ENCODE measurements at places on chromosomes 16 and 17. TPM values are rescaled to one million over a fixed set of nuclear protein-coding genes. Genes with fewer than 3 reads are reported as not detected.

The ALDH3A1 gene
- not detected for total RNA-seq

The PCGF2 gene
- 20.7 TPM for total RNA-seq

The CES5A gene
- not detected for total RNA-seq

The XPO6 gene
- 26.4 TPM for total RNA-seq

The RNF222 gene
- total RNA-seq: not detected

The SPEM1 gene
- not detected for total RNA-seq

The VTN gene
- total RNA-seq: 40.4 TPM

The TBC1D3C gene
- not detected for total RNA-seq

The MRC2 gene
- 22.8 TPM for total RNA-seq

The RHBDF1 gene
- 24.4 TPM for total RNA-seq

The KRT12 gene
- not detected for total RNA-seq

The AKTIP gene
- total RNA-seq: 95.0 TPM

The CCL18 gene
- total RNA-seq: 1.1 TPM

The DNASE1L2 gene
- 0.47 TPM for total RNA-seq

The SLX1B gene
- total RNA-seq: 19.1 TPM

The HOXB8 gene
- not detected for total RNA-seq

The MEAK7 gene
- 5.3 TPM for total RNA-seq

The SPIRE2 gene
- total RNA-seq: 1.2 TPM

The TNFRSF13B gene
- total RNA-seq: not detected

The TOX3 gene
- total RNA-seq: not detected

The PPY gene
- not detected for total RNA-seq

The TMC7 gene
- total RNA-seq: 0.69 TPM

The STX1B gene
- 0.77 TPM for total RNA-seq

The ZNF830 gene
- 9.0 TPM for total RNA-seq

The EFCAB5 gene
- not detected for total RNA-seq

The KATNB1 gene
- total RNA-seq: 11.2 TPM

The TMED6 gene
- total RNA-seq: not detected

The PYDC1 gene
- not detected for total RNA-seq

The TUBB3 gene
- 2.1 TPM for total RNA-seq

The IKZF3 gene
- 0.16 TPM for total RNA-seq

The FOXL1 gene
- total RNA-seq: 0.38 TPM

The CD7 gene
- 0.47 TPM for total RNA-seq

The KRTAP4-5 gene
- not detected for total RNA-seq

The PRKCA gene
- 5.6 TPM for total RNA-seq

The PKMYT1 gene
- 1.3 TPM for total RNA-seq

The KCNJ12 gene
- 12.3 TPM for total RNA-seq

The WNT9B gene
- 0.85 TPM for total RNA-seq

The PIRT gene
- not detected for total RNA-seq

The CD300H gene
- not detected for total RNA-seq

The USP6 gene
- total RNA-seq: 0.05 TPM

The UTS2R gene
- total RNA-seq: 1.4 TPM

The PPP1R27 gene
- 0.25 TPM for total RNA-seq

The MSLN gene
- 0.91 TPM for total RNA-seq

The GRB7 gene
- 1.1 TPM for total RNA-seq

Data from left ventricle myocardium inferior (tissue), 1 donor.